ENCODE measurements at places on chromosomes 3 and 15.

GRCh38 chr3:33067484-33067883 lies 29.5 kb downstream of the GLB1 start:
- DNase-seq = no peak

DNA sequence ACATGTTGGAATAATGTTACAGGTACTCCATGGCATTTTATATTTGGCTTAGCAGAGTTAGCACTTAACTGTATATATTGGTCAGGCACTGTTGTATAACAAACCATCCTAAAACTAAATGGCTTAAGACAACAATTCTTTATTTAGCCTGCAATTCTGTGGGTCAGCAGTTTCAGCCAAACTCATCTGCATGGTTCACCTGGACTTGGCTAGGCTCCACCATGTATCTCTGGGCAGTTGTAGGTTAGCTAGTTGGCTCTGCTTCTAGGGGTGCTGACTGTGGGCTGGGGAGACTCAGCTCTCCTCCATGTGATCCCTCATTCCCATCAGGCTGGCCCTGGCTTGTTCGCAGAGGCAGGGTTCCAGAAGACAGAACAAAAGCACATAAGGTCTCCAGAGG lies 34.4 kb downstream of the RARB start:
- no peak for DNase-seq

- no peak for DNase-seq
These were observed 5.9 kb downstream of the MEX3B start for GRCh38 chr15:82039871-82040270.

DNA sequence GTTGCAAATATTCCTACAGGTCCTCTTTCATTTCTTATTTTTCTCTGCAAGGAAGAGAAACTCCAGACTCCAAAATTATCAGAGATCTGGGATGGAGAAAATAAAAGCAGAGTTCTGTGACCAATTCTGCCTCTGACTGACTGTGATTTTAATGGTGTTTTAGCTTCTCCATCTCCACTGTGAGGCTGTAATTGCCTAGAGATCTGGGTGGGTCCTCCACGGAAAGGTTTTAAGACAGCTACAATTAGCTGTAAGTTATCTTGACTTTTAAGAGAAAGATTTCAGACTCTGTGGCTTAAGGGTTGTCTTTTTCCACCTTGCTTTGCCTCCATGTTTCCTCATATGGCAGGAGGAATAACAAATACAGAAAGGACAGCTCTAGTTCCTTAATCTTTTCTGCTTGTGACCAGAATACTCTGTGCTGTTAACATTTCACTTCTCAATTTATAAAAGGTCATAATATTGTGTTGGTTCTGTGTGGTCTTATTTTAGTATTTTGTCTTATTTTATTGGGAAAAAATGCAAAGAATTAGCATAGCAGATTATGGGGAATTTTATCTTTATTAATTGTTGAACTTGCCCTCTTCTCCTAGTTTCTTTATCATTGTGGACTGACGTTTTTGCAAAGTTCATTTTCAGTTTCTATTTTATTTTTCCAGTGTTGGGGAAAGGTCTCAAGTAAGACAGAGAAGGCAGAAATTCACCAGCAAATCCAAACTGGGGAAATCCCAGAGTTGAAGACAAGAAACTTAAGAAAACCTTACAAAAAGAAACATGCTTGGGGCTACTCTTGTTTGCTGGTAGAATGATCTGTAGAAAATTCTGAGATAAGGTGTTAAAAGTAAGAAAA lies 157.9 kb downstream of the RAP2B start:
- no peak for DNase-seq

- no peak for DNase-seq
These were observed 95.3 kb downstream of the AKAP13 start for GRCh38 chr15:85475711-85476110.

DNA sequence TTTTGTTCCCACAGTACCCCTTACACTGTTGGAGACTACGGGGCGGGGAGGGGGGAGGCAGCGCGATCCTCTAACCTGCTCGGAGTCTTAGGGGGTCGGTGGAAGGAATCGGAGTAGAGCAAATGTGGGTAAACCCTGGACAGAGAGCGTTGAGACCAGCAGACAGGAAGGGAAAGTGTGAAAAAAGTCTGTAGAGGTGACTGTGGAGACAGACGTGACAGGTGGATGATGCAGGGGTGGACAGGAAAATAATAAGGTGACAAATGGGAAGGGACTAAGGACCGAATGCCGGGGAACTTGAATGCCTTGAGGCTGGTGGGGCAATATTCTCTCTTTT lies 424 bp downstream of the EAF2 start:
- no peak for DNase-seq

Measured in activated CD4-positive, CD25-positive, alpha-beta regulatory T cell treated with anti-CD3 and anti-CD28 coated beads, Interleukin-2, amount 50 U/mL, for 16 hours (primary cell).